ENCODE measurements at places on chromosomes 11 and 22.

- H3K4me3 ChIP-seq: no peak overlapping the region
- no peak for DNase-seq
- H3K27me3 ChIP-seq: no peaks in the 10 kb centered on the region
- peak overlapping the region; percentile 70 for H3K27ac ChIP-seq
- no peaks in the 10 kb centered on the region for H3K36me3 ChIP-seq
Measured at GRCh38 chr11:118002541-118003423, 16.6 kb downstream of the IL10RA start.

- H3K4me1 ChIP-seq: no peaks in the 10 kb centered on the region
- H3K27ac ChIP-seq: no peak overlapping the region
Measured at GRCh38 chr11:72375241-72375960, 58.9 kb downstream of the CLPB start.

- DNase-seq: no peak
- H3K4me3 ChIP-seq: no peak overlapping the region
- no peaks in the 10 kb centered on the region for H3K27me3 ChIP-seq
- peaks cover 21% of the 10 kb centered on the region for H3K36me3 ChIP-seq
- no peak overlapping the region for H3K27ac ChIP-seq
Measured at GRCh38 chr11:71996946-71997345, 1.8 kb upstream of the IL18BP start.

DNA sequence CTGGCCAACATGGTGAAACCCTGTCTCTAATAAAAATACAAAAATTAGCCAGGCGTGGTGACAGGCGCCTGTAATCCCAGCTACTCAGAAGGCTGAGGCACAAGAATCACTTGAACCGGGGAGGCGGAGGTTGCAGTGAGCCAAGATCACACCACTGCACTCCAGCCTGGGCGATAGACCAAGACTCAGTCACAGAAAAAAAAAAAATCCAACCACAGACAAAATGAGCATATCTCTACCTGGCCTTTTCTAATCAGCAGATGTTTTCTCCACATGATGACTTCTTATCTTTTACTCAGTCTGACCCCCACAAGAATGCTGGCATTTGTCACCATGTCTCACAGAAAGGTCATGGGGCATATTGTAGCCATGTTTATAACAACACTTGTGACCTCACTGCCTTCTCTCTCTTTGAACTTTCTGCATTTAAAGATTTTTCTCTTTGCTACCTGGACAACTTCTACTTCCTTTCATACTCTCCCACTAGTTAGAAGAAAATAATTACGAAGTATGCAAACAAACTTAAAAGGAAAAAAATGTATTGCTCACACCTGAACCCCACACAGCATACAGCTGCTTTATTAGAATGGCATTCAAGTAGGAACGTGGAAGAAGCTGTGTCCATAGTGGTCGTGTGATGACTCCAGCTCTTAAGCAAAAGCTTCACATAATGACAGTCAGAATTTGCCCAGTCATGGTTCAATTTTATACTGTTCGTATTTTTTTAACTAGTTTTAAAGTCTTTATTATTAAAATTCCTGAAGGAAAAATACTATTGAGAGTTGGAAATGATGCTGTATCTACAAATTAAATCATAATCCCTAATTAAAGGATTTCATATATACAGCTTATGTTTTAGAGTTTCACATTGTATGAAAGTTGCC is 65.4 kb downstream of the ZC3H12C start:
- no peak overlapping the region for H3K27ac ChIP-seq
- no peak overlapping the region for H3K4me3 ChIP-seq
- H3K36me3 ChIP-seq: peaks cover 13% of the 10 kb centered on the region

DNA sequence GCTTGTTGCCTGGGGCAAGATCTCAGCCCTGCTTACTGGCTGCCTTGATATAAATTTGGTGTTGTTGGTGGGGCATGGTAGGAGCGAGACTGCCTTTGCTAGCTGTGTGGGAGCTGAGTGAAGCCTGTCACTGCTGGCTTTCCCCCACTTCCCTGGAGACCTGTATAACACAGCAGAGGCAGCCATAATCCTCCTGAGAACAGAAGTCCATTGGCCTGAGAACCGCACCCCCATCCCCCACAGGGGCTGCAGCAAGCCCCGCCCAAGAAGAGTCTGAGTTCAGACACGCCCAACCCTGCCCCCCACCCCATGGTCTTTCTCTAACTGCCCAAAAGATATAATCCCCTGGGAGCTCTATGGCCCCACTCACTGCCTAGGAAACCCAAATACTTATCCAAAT is 39.2 kb upstream of the ARHGAP42 start:
- H3K36me3 ChIP-seq: no peaks in the 10 kb centered on the region
- H3K27me3 ChIP-seq: no peaks in the 10 kb centered on the region
- H3K27ac ChIP-seq: no peak overlapping the region
- no peak overlapping the region for H3K4me3 ChIP-seq
- DNase-seq: no peak

GRCh38 chr11:4479644-4480043 is 2.8 kb upstream of the OR52K1 start:
- no peaks in the 10 kb centered on the region for H3K27me3 ChIP-seq
- no peak overlapping the region for H3K27ac ChIP-seq
- no peak overlapping the region for H3K4me3 ChIP-seq
- no peaks in the 10 kb centered on the region for H3K36me3 ChIP-seq

DNA sequence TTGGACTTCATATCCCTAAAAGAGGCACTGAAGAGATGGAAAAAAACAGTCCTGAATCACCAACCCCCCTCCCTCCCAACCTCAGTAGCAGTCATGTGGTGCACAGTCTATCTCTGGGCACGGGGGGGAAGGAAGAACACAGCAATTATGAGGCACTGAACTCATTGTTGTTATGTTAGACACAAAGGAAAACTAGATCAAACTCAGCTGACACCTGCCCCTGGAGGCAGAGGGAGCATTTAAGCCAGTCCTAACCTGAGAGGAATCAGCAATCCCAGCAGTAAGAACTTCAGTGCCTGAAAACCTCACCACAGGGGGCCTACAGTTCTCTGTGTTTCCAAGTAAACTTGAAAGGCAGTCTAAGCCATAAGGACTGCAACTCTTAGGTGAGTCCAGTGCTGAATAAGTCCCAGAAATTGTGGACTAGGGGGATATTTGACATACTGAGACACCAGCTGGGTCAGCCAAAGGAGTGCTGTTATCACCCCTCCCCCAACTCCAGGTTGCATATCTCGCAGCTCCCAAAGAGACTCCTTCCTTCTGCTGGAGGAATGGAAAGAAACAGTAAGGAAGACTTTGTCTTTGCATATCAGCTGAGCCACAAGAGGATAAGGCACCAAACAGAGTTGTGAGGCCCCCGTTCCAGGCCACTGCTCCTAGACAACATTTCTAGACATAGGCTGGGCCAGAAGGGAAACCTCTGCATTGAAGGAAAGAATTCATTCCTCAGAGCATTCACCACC is 72.5 kb downstream of the GLYATL1 start:
- no peaks in the 10 kb centered on the region for H3K27me3 ChIP-seq
- H3K36me3 ChIP-seq: no peaks in the 10 kb centered on the region
- peaks cover 29% of the 10 kb centered on the region for H3K4me1 ChIP-seq

GRCh38 chr11:48007677-48008076 is 27.3 kb downstream of the PTPRJ start:
- no peak overlapping the region for H3K27ac ChIP-seq
- DNase-seq: no peak
- H3K4me1 ChIP-seq: peaks cover 19% of the 10 kb centered on the region
- H3K36me3 ChIP-seq: no peaks in the 10 kb centered on the region
- no peak overlapping the region for H3K4me3 ChIP-seq

Data from common myeloid progenitor, CD34-positive (primary cell).